ENCODE measurements at places on chromosomes 5 and 9.

GRCh38 chr5:178235588-178235974, 3.0 kb upstream of the PHYKPL start:
- DNase-seq, result no peak

DNA sequence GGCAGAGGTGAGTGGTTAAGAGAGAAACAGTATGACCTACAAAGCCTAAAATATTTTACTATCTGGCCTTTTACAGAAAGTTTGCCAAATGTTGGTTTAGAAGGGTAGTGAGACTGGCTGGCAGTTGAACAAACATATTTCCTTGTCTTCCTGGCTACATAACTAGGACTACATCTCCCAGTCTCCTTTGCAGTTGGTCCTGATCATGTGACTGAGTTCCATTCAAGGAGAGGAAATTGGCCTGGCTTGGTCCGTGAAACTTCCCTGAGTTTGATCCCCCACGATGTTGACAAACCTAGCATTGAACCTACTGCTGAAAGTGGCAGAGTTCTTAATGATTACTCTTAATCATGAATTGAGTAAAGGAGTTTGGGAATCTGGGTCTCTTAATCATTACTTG, 280.8 kb downstream of the SLIT3 start:
- DNase-seq, result no peak

GRCh38 chr9:115397591-115398312, 279.8 kb upstream of the TNC start:
- DNase-seq, result no peak

DNA sequence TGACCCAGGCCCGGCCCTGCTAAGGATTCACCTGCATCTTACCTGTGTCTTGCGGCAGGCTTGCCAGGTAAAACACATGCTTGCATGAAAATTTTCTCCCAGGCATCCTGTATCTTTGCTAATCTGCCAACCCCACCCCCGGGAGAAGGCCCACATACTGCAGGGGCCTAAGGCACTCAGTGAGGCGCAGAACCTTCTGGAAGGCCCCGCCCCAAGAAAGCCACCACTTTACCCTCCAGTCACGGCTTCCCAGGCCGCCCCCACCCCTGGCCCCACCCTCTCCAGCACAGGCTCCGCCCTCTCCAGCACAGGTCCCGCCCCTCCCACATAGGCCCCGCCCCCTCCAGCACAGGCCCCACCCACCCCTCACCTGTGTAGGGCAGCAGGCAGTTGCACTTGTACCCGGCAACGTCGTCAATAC, 29.8 kb upstream of the SEC16A start:
- peak; percentile 19 for DNase-seq

DNA sequence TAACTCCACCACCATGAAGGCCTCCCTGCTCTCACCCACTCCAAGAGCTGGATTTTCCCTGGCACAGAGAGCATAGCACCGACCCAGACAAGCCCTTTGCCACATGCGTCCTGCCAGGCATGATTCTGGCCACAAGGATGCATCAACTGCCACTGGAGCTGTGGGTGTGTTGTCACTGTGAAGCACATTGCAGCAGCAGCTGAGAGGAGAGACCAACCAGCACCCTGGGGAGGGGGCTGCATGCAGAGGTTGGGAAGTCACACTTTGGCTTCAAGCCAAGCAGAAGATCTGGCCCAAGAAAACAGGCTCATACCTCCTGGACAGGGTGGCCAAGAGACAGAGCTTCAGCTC, 22.6 kb upstream of the PTGES start:
- no peak for DNase-seq

DNA sequence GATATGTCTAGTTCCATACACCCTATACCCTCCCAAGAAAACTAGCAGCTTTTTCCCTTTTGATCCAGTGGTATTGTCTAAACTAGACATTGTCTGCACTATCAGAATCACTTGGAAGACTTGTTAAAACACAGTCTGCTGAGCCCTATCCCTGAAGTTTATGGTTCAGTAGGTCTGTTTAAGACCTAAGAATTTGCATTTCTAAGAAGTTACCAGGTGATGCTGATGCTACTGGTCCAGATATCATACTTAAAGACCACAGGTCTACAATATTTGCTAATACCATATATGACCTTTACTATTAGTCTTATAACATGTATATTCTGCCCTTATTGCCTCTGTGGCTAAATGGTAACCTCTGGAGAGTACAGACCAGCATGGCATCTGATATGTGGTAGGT, 23.3 kb downstream of the SKIC3 start:
- no peak for DNase-seq

- no peak for DNase-seq
These were observed 5.0 kb downstream of the DCTN4 start for GRCh38 chr5:150753863-150754262.

DNA sequence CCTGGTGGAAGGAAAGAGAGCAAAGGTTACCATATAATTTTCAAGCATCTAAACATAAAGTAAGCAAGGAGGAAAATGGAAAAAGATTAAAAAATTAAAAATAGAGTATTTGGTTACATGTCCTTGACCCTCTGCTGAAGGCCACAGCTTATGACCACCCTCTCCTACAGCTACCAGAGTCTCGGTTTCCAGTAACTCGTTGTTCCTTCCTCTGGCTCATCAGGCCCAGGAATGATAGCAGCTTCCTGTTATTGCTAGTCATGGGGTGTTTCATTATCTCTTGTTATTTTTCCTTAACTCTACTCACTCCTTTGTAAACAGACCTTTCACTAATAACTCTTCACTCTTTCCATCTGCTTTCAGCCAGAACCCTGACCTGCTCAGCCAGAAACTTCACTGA, 102.2 kb downstream of the YTHDC2 start:
- DNase-seq, result no peak

- DNase-seq, result peak; percentile 51
These were observed 55.3 kb downstream of the ERAP1 start for GRCh38 chr5:96752341-96753016.

- no peak for DNase-seq
These were observed 269.5 kb downstream of the SEC61B start for GRCh38 chr9:99491408-99492158.

- DNase-seq, result no peak
These were observed 113.2 kb downstream of the JAKMIP2 start for GRCh38 chr5:147669169-147669869.

DNA sequence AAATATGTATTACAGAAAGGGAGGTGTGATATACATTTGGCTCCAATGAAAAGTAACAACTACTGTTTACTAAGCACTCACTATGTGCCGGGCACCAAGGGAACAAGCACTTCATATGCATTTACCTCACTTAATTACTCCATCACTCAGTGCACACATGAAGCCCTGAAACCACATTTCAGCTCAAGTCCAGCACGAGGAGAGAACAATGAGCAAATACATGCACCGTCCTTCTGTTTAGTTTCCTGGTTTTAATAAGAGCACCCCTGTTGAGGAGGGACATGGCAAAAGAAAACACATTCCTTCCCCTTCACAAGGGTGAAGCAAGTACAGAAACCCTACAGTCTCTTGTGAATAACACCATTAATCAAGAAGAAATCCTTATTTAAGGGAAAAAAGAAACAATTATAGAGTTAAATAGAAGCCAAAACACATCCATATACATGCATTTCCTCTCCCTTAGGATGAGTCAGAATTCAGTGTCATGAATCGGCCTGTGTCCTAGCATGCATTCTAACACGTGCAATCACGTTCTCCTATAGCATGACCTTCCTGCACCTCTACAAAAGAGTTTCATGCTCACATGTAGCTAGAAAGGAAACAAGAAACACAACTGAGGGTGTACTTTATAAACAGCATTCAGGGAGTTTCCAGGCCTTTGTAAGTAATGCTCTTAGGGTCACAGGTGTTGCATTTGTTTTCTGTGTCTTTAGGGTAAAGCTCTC, 411.6 kb downstream of the BNC2 start:
- DNase-seq, result no peak

DNA sequence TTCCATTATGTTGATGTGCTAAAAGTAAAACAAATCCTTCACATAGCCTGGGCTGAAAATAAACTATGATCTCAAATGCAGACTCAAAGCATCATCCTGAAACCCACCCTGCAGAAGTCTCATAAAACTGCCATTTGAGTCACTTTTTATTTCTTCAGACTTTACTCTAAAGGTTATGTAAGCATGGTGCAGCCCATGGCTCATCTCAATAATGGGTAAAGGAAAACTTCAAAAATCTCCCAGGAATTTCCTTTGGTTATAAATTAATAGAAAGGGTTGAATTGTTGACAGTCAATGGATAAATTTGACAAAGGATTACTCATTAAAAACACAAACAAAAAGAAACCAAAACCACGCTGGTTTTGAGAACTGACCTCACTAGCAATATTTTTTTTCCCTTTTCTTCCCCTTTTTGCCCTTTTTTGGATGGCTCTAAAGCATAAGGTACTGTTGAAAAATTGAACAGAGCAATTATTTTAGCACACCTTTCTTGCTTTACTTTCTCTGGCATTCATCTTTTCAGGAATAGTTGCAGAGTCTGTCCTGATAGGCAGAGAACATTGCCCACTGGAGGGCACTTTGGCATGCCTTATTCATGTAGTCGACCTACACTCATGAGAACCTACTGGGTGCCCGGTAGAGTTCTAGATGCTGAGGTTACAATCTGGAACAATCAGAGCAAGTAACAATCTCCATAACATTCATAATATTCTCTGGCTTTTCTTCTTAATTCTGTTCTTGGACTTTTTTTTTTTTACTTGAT, 191.4 kb downstream of the TMEM167A start:
- no peak for DNase-seq

GRCh38 chr5:87113861-87114260, 153.8 kb upstream of the RASA1 start:
- DNase-seq, result no peak

- no peak for DNase-seq
These were observed 16.7 kb downstream of the ADAMTS19 start for GRCh38 chr5:129476751-129477150.

DNA sequence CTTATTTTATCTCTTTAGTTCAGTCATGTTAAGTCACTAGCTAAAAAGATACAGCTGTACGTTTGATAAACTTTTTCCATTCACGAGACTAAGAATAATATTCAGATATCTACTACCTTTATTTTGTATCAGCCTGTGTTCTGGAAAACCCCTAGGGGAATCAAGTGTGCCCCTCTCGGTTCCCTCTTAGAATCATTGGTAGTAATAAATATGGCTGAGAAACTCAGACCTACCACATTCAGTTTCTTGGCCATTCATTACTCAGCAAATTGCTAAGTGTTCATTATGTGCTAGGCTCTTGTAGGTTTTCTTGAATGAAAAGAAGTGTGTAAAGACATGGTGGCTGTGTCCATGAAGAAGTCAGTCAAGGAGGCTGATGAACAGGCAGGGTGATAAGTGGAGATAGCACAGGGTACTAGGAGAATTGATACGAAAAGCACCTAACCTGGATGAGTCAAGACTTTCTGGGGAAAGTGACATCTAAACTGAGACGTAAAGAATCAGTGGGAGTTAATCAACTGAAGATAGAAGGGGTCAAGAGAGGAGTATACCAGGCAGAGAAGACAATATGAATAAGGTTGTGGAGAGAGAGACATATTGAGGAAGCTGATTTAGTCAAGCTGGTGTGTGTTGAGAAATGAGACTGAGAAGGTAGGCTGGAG, 86.2 kb downstream of the CSNK1G3 start:
- DNase-seq, result no peak

GRCh38 chr5:148834689-148835088, 8.3 kb downstream of the ADRB2 start:
- DNase-seq, result no peak

GRCh38 chr9:129489838-129490582, 130.9 kb downstream of the C9orf50 start:
- no peak for DNase-seq

GRCh38 chr5:138610415-138610917, 35.3 kb upstream of the HSPA9 start:
- DNase-seq, result no peak
